Right cardiac atrium (tissue), 5 donors: ENCODE measurements at places on chromosomes 1 and 21.

DNA sequence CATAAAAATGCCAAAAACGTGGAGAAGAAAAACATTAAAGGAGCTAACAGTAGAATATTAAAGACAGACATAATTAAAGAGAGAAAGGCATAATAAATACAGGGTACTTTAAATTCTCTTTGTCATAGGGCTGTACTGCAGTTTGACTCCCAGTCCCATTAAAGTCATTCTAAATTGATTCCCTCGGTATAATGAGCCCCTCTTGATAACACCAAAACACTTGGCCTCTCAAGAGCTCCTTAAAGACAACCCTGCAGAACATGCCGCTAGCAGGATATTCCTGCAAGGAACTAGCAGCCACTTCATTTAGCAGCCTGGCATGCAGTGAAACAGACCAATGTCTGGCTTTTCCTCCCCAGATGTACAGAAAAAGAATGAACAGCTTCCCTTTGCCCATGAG, 273.8 kb upstream of the ESRRG start:
- DNase-seq = no peak

- no peak for DNase-seq
Observed at GRCh38 chr1:118993700-118994026, 5.5 kb upstream of the TBX15 start.

- peak; percentile 78 for DNase-seq
Observed at GRCh38 chr1:108560874-108561459, 1.1 kb downstream of the EEIG2 start.

- no peak for DNase-seq
Observed at GRCh38 chr1:65431111-65431705, 10.7 kb downstream of the LEPR start.

- DNase-seq = no peak
Observed at GRCh38 chr1:20410503-20410902, 75.5 kb downstream of the CAMK2N1 start.

DNA sequence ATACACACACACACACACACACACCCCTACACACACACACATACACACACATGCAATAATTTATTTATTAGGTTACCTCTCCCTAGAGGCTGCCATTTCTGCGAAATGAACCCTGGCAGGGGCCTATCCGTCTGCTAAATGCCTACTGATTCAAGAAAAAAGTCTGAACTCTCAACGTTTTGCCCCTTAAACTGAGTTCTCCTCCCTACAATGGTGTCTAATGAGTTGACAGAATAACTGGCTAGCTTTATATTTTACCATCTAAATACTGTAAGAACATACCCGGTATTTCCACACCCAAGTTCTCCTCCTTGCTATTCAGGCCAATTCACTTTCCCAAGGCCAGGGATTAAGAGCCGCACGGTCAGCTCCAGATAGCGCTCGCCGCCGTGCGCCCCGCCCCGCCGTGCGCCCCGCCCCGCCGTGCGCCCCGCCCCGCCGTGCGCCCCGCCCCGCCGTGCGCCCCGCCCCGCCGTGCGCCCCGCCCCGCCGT, 339 bp upstream of the RNPC3 start:
- DNase-seq = no peak

DNA sequence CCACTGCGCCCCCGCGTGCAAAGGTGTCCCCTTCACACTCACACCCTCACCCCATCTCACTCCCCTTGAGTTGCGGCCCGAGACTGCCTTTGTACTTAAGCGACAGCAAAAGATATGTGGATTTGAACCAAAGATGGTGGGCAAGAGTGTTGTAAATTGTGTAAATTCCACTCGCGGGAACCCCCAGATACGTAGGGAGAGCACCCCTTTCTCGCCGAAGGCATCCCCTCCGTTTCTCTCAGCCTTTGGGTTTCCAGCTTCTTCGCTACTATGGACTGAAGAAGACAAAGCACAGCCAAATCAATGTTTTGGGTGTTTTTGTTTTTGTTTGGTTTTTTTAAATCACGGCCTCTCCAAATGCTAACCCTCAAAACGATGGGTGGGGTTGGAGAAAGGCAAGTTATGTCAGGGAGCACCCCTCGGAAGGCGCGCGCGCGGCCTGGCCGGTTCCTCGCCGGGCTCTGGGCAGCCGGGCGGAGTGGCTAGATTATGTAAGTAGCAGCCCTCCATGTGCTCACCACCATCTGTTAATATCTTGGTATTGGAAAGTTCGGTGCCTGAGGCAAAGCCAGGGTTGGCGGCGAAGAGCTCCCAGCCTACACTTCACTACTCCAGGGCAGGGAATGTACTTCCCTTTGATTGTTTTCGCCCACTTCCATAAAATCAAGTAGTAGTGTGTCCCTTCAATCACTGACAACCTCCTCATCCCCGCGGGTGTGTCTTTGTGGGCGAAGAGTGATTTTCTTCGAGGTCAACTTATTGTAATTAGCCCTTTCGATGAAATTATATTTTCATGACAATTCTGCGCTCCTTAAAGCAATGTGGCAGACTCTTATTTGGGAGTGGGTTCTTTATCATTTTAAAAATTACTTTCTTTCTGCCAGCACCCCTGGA, 4.0 kb upstream of the PROX1 start:
- peak; percentile 54 for DNase-seq

GRCh38 chr1:168570652-168571051, 5.8 kb upstream of the XCL1 start:
- no peak for DNase-seq

GRCh38 chr1:18151436-18152122, 44.0 kb downstream of the IGSF21 start:
- no peak for DNase-seq

- DNase-seq = no peak
Observed at GRCh38 chr1:207335695-207336363, 14.4 kb downstream of the CD55 start.

- peak; percentile 46 for DNase-seq
Observed at GRCh38 chr1:64072089-64072793, 131.2 kb upstream of the UBE2U start.

DNA sequence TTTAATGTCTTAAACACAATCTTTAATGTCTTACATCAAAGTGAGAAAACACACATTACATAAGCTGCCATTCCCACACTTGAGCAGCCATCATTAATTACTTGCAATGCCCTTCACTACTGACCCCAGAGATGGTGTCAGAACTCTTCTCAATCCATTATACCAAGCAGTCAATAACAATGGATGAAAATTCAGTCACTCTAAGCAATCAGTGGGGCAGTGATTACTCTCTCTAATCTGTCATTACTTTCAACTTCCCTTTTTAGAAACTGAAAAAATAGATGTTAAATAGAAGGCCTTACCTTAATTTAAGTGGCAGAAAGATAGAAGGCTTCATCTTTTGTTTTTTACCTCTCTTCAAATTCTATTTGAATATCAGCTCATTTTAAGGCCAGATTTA, 9.7 kb upstream of the FRRS1 start:
- DNase-seq = no peak

GRCh38 chr1:154860156-154860870, 9.8 kb downstream of the KCNN3 start:
- no peak for DNase-seq

DNA sequence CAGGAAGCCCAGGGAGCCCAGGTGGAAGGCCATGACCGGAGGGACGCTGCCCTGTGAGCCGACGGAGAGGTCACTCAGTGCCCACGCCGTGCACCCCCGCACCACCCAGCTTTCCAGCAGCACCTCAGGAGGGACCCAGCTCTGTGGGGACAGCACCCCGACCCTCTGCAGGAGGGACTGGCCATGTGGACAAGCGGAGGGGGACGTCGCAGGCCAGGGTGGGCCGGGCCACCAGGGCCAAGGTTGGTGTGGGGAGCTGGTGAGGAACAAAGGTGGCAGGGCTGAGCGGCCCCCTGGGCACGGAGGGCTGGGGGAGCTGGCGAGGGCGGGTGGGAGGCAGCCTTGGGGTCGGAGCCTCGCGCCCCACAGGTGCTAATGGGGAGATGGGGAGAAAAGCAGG, 22.8 kb downstream of the NADK start:
- DNase-seq = no peak

- no peak for DNase-seq
Observed at GRCh38 chr1:86409416-86410021, 13.4 kb upstream of the ODF2L start.

- DNase-seq = no peak
Observed at GRCh38 chr1:227906550-227907071, 41.1 kb downstream of the WNT9A start.

DNA sequence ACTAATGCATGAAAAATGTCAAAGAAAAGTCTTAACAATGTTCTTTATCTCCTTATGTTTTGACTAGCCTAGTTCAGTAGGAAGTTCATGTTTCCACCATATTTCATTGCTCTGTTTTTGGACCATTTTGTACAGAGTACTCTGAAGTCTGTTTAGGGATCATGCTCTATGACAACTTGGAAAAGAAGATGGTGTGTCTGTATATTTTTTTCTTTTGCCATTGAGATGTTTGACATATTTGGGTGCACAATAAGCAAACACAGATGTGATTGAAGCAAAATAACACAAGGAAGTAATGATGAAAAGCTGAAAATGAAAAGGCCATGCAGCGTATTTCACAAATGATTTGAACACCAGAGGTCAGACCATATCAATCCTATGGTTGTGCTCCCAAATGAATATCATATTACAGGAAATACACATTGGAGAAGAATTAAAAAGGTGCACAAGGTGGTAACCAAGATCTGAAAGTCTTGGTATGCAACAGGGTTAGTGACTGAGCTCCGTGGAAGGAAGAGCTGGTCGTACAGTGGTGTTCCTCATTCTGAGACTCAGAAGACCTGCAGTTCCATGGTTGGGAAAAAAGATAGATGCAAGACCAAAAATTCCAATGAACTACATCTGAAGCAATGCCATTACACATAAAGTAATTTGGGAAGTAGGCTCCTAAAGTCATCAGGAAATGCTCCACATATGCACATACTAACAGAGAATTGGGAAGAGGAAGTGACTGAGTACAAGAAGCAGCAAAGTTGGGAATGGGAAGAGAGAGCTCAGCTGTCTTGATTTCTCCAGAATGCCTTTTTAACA, 463.5 kb downstream of the LMO4 start:
- no peak for DNase-seq

DNA sequence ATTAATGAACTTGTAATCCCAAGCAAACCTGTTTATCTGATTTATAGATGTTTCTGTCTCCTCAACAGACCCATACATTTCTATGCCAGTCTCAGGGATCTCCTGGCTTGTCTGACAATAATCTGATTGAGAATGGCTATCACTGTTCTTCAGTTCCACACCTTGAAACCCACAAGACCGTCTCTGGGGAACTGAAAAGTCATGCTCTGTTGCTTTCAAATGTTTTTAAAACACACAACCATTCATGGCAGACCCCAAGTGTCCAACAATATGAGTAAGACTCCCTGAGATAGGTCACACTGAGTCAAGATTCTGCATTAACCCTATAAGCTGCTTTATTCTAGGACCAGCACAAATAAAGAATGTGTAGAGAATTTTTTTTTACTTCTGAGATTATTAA, 611.2 kb upstream of the PLXNA2 start:
- DNase-seq = no peak

DNA sequence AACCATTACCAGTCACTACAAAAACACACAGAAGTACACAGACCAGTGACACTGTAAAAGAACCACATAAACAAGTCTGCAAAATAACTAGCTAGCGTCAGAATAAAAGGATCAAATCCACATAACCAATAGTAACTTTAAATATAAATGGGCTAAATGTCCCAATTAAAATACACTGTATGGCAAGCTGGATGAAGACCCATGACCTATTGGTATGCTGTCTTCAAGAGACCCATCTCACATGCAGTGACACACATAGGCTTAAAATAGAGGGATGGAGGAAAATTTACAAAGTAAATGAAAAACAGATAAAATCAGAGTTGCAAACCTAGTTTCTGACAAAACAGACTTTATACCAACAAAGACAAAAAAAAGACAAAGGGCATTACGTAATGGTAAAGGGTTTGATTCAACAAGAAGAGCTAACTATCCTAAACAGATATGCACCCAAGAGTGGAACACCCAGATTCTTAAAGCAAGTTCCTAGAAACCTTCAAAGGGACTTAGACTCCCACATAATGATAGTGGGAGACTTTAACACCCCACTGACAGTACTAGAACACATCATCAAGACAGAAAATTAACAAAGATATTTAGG, 196.9 kb downstream of the TBX15 start:
- DNase-seq = no peak

DNA sequence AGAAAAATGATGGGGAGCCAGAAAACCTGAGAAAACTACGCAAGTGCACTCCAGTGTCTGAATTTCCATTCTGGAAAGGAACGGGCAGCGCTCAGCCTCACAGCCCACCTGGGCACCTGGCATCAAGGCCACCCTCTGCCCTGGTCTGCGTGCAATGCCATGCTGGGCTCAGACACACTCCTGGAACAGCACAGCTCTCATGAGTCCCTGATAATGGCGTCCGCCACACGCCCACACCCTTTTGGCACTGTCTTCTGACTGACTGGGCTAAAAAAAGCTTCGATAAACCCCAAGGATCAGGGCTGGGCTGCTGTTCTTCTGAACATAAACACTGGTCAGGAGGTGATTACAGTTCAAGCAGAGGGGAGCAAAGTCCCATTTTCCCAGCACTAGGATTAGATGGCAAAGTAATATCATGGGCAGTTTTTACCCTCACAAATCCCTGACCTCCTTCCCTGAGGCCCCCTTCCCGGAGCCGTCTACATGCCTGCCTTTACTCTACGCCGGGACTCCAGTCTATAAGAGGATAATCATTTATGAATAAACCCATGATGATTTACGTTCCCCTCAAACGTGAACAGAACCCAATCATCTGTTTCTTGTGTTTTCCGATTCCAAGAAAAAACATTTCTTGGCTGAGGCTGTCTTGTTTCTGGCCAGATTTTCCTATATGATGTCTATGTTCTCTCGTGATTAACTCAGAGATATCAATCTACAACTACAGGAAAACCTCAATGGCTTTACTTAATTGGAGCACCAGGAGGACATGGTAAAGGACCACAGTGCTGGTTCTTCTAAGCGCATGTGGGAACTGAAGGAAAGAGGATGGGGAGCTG, 22.6 kb downstream of the RCAN1 start:
- peak; percentile 88 for DNase-seq

GRCh38 chr1:36603461-36603860, 120.7 kb upstream of the CSF3R start:
- no peak for DNase-seq
